ENCODE measurements at places on chromosomes 11 and 22.

DNA sequence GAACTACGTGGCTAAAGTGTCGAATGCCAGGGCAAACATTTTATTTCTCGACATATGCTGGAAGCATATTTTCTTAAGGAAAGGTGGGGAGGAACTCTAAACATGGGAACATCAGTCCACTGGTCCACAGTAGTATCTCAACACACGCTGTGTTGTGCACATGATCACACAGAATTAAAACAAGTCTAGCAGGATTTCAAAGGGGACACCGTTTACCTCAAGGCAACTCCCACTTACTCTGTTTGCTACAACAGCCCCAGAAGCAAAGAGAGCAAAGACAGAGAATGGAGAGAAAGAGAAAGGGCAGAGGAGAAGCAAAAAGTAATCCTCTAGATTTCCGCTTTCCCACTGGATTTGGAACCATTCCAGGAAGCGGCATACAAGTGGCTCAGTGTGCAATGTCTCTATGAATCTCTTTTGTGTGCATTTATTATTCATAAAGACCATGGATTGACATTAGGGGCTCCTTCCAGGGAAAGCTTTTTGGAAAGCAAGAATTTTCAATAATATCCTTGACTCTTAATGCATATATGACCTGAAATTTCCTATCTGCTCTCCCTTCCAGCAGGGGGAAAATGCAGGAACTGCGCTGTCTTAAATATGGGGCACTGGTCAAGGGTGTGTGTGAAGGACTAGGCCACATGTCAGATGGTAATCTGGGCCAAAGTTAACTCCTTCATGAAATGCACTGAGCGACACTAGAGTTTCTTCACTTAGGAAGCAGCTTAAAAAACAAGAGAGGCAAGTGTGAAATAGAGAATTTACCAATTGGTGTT, 34.8 kb upstream of the CCDC34 start:
- DNase-seq = no peak

GRCh38 chr22:50498322-50498890, 9.1 kb downstream of the LMF2 start:
- peak; percentile 15 for DNase-seq

DNA sequence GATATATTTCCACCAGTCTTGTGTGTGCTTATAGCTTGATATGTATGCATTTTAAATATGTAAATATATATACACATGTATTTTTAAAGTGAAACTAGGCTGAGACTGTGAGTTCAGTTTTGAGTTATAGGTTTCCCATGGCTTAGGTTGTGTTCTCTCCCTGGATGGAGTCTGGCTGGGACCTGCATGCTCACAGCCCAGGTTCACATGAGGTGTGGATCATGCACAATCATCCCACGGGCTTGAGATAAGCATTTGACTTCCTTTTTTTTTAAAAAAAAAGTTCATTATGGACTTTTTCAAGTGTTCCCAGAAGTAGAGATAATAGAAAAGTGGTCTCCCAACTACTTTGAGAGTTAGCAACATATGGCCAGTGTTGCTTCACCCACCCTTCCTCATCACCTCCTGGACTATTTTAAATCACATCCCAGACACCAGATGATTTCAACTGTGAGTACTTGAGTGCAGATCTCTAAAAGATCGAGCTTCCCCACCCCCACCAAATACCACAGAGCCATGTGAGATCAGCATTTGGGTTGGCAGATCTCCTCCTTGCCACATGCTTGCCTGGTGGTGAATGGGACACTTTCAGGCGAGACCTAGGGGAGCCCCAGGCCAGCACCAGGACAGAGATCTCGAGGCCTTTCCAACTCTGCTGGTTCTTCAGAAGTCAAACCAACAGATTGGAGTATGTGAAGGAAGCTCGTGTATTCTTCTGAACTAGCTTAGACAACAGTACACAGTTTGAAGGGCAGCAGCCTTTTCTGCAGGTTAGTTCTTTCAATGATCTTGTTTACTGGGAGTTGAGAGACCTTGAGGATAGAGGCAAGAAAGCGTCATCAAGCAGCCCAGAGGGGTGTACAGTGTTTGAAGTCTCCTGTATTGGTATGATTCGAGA, 15.9 kb downstream of the MED15 start:
- DNase-seq = no peak

GRCh38 chr11:44217432-44217831, 92.5 kb downstream of the ALX4 start:
- no peak for DNase-seq

DNA sequence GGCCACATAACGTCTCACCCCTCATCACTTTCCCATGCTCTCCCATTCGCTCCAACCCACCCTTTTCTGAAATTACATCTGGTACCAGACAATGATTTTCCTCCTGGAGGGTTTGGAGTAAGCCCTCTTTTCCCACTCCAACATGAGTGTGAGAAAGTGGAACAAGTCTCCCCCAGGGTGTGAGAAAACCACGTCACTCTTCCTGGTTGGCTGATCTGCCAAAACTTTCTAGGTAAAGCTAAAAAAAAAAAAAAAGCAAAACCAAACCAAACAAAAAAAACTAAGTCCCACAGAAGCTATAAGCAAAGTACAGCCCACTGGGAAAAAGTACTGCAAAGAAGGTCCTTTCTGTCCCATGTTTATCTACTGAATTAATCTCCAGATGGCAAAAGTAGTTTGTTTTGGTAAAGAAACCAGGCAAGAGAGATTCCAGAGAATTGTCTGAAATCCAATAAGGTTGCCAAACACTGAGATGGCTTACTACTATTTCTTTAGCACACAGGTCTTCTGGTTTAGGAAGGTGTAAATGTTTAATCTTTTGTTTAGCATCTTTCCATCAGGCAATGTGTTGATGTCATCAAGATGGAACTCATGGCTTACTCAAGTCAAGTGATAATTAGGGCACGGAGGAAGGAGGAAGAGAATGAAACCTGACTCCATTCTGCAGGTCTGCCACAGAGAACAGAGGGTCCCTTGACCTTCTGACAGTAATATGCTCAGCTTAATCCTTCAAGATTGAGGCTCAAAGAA, 395.6 kb downstream of the LARGE1 start:
- no peak for DNase-seq

DNA sequence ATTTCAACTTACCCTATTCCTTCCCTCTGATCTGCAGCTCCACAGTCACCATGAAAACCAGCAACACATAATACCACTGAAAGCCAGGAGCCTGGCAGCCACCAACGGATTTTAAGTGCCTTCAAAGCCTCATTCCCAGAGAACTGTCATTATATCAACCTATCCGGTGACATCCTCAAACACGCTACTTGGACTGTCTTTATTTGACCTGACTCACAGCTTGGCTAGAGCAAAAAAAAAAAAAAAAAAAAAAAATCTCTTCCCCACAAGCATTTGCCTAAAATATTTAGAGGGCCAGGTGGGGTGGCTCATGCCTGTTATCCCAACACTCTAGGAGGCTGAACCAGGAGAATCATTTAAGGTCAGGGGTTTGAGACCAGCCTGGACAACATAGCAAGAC, 32.4 kb upstream of the ARHGAP32 start:
- no peak for DNase-seq

DNA sequence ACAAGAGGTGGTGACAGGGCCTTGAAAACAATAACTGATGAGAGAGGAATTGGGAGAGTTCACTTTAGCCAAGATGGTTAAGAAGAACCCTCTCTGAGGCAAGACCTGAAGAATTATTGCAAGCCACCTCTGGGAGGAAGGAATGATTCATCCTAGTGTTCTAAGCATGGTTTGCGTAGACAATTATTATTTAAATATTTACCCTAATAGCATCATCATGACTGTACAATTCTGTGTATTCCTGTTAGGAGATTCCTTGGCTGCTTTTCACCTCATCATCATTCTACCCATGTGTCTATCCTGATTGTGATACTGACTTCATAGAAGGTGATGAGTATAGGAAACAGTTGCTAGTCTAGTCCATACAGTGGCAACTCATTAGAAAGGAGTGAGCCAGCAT, 264.4 kb downstream of the DDX10 start:
- DNase-seq = peak; percentile 91

- DNase-seq = no peak
Observed at GRCh38 chr22:50506611-50507420, 686 bp downstream of the LMF2 start.

Data from AG04450 (cell line).